ENCODE measurements at places on chromosomes 16 and 17.

- peak; percentile 98 for DNase-seq
Observed at GRCh38 chr17:7484067-7484918, at the start of gene POLR2A. POLR2A (plus strand) TSS chr17:7484366.

DNA sequence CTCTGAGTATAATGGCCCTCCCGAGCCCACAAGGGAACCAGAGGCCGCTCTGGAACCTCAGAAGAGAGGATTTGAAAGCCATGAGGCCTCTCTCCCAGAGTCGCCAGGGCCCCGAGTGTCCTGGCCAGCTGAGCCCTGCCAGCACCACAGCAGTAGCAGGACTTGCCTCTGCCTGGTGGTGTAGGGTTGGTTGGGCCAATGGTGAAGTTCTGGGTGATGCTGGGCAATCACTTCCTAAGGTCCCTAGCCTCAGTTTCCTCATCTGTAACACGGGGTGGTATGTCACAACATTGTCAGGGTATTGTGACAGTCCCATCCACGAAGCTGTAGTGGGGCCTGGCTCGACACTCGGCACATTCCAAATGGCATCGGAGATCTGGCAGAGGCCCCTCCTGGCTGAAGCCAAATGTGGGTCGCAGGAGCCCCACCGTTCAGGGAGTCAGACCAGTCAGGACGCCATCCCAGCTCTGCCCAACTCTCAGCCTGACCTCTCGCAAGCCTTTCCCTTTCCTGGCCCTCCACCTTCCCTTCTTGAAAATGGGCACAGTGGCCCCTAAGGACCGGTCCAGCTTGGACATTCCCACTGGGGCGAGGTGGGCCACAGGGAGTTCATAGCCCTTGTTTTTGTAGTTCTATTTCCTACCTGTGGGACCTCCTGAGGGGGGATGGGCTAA is 1.7 kb downstream of the NATD1 start:
- no peak for DNase-seq

DNA sequence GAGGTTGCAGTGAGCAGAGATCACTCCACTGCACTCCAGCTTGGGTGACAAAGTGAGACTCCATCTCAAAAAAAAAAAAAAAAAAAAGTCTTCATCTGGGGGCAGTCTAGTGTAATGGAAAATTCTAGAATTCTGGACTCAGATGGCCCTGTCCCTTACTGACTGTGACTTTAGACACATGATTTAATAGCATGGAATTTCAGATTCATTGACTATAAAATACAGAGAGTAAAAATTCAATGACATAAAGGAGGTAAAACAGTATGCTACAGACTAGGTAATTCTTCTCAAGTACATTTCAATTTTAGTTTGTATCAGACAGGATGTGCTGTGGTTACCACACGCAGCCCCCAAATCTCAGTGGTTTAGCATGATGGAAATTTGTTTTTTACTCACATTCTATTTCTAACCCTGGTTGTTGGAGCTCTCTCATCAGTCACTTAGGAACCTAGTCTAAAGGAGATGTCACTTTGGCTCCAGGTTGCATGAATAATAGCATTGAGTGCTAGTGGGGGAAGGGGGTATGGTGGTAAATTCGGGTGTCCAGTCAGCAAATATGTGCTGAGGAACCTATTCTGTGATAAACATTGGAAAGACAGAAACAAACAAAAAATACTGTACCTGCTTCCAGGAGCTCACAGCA is 444.0 kb downstream of the XYLT1 start:
- DNase-seq = no peak

- no peak for DNase-seq
Observed at GRCh38 chr16:7321661-7322060, 11.0 kb upstream of the RBFOX1 start.

Measured in fibroblast of skin of right quadriceps (primary cell).